ENCODE measurements at places on chromosomes 5 and 9.

DNA sequence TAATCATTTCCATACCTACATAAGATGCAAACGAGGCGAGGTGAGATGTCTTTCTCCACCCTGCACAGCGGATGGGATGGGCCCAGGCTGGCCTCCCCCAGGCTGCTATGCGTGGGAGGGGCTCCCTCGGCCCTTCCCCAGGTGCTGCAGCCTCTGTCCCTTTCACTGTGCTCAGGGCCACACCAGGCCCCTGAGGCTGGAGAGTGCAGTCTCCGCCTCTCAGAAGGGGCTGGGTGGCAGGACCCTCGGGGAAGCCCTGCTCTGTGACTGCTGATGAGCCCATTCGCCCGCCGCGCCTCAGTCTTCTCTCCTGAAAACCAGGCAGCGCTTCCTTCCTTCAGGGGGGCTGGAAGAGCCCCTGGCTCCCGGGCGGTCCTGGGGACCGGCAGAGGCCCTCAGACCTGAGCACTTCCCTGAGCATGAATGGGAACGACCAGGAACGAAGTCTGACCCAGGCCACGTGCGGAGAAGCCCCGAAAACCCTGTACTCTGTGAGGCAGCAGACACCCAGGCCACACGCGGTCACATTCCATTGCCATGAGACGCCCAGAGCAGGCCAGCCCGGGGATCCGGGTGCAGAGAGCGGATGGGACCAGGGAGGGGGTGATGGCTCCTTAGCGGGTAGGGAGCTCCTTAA, 21.9 kb upstream of the NOTCH1 start:
- DNase-seq, result peak; percentile 89

DNA sequence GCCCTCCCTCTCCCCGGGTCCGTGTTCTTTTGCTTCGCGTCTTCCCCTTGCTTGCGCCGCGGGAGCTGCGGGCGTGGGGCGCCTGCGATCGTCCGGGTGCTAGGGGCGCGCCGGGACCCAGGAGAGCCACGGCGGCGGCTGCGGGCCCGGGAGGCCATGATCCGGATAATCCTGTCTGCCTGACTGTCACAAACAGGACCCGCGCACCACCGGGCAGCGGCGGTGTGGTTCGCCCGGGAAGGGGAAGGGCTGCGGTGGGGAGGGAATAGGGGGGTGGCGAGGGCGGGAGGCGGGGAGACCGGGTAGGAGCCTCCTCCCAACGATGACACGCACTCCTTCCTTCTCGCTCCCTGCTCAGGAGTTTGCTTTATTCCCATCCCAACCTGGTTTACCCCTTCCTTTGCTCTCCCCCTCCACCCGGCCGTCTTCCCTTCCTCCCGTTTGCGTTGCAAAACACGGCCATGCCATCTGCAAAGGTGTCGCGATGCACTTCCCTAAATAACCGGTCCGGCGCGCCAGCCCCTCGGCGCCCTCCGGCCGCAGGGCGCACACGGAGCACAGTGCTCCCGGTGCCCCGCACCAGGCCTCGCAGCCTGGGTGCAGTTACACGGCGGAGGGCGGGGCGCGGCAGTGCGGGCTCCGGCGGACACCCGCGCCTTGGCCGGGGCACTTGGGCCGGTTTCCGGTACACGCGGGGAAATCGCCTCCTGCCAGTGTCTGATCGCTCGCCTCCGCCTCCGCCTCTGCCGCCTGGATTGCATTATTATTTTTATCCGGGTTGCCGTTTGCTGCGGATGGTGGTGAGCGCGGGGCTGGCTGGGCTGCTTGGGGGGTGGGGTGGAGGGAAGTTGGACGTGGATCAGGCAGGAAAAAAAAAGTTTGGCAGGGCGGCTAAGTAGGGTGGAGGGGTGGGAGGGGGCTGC, 1.5 kb downstream of the SMARCA2 start:
- peak; percentile 81 for DNase-seq

DNA sequence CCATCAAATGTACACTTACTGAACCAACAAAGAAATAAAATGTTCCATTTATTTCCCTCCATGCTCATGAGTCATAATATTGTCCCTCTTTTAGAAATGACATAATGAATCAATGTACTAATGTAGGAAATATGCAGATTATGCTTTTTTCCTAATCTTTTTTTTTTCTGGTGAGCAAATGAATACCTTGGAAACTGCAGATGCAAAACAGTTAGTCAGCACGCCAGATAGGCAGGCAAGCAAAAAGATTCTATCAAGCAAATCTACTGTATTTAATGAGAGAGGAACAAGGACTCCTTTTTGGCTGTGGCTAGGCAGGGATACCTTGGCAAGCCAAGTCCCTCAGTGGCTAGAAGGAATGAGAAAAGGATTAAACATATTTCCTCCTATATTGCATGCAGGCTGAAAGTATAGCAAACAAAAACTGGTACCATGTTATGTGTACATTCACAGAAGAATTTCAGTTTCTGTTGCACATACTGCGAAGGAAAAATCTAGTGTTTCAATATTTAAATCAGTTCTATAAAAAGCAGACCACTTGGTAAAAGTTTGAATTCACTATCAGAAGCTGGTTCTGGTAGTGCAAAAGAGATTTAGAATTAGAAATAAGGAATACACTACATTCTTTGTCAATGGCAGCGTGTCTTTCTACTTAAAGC, 605.4 kb downstream of the TLE1 start:
- peak; percentile 75 for DNase-seq

- no peak for DNase-seq
These were observed 179.9 kb upstream of the SEMA6A start for GRCh38 chr5:116754556-116754955.

- DNase-seq, result no peak
These were observed 85.4 kb downstream of the MAN2A1 start for GRCh38 chr5:109775130-109775529.

- DNase-seq, result no peak
These were observed 24.7 kb downstream of the BTF3 start for GRCh38 chr5:73522989-73523388.

GRCh38 chr9:95920017-95920416, 44.5 kb downstream of the ERCC6L2 start:
- no peak for DNase-seq

GRCh38 chr5:78895616-78896015, 89.5 kb downstream of the ARSB start:
- DNase-seq, result peak; percentile 79
